Naive thymus-derived CD8-positive, alpha-beta T cell (primary cell): ENCODE measurements at places on chromosomes 1 and 21. TPM values are rescaled to one million over a fixed set of nuclear protein-coding genes. Genes with fewer than 3 reads are reported as not detected.
A peak's percentile ranks its signal among the peaks of the same experiment; 100 is the strongest.

DNA sequence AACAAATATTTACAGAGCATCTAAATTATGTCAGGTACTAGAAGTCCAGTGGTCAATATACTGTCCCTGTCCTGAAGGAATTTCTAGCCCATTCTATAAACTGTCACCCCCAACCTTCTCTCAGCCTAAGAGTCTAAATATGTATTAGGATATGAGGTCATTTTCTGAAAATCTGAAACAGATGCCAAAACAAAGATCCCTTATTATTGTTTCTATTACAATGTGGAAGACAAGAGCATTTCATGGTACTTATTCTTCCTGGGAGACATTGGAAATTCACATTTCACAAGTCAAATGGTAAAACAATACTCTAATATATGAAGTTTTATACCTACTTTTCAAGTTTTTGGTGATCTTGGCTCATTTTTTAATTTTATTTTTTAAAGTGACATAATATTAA, 2.6 kb downstream of the CLCA1 start:
- no peak for DNase-seq

- DNase-seq: no peak
Observed at GRCh38 chr1:118911571-118911970, 76.6 kb downstream of the TBX15 start.

DNA sequence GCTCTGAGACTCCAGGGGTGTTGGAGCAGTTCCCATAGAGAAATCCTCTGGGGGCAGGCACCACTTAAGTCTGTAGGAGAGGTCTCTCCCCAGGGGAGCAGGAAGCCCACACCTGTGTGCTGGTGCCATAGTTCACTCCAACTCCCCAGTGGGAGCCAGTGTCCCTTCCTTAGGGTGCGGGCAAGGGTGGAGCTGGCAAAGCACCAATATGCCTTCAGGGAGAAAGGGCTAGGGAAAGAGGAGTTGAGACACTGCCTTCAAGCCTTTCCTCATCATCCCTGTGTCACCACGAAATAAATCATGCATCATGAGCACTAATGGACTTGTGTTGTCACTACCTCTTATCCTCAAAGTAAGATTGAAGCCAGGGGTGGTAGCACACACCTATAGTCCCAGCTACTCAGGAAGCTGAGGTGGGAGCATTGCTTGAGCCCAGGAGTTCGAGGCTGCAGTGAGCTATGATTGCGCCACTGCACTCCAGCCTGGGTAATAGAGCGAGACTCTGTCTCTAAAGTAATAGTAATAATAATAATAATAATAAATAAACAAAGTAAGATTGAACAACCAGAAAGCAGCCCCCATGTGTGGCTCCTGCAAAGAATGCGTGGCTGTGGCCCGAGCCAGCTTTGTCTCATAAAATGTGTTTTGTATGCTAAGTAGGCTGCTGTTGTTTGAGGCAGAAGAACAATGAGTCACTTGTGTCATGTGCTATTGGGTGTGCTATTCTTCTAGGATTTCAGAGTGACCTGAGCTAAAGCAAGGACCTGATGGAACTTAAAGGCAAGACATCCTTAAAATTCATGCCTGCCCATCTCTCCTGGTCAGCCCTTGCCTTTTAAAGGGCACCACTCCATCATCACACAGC, 6.7 kb upstream of the TIE1 start:
- no peak for DNase-seq

Gene PPIH
- 46.3 TPM for total RNA-seq

DNA sequence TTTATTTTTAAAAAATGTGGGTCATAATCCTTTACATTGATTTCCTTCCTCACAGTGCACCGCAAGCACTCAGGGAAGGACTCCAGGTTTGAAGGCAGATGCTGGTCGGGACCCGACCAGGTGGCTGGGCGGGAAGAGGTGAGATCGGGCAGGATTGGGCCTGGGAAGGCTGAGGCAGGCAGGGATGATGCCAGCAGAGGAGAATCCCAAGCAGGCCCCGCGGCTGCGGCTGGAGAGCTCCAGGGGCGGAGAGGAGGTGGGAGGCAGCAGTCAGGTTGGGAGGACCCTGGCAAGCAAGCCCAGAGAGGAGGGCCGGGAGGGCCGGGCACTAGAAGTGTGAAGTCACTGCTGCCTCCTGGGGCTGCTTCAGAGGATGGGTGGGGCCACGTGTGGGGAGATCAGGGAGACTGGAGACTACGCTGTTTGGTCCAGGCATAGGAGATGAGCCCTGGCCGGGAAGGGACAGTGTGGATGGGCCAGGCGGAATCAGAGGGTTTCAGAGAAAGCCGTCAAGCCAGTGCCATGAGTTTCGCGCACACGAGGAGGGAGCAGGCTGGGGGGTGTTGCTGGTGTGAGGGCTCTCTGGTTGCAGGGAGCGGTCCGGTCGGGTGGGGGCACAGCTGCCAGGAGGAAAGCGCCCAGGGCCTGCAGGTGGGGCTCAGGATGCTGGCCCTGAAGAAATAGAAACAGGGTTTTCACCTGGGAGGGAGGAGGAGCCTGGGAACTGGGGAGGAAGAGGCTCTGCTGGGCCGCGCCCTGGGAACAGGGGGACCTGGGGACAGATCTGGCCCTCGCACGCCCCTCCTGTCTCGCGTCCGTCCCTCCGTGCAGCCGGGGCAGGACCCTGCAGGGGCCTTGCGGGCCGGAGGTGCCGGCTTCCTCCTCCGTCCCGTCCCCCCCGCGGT, 888 bp upstream of the COL18A1 start:
- DNase-seq: peak; percentile 4

- no peak for DNase-seq
Observed at GRCh38 chr1:64811131-64811530, 66.3 kb downstream of the RAVER2 start.
